ENCODE measurements at places on chromosomes 13 and 19.

DNA sequence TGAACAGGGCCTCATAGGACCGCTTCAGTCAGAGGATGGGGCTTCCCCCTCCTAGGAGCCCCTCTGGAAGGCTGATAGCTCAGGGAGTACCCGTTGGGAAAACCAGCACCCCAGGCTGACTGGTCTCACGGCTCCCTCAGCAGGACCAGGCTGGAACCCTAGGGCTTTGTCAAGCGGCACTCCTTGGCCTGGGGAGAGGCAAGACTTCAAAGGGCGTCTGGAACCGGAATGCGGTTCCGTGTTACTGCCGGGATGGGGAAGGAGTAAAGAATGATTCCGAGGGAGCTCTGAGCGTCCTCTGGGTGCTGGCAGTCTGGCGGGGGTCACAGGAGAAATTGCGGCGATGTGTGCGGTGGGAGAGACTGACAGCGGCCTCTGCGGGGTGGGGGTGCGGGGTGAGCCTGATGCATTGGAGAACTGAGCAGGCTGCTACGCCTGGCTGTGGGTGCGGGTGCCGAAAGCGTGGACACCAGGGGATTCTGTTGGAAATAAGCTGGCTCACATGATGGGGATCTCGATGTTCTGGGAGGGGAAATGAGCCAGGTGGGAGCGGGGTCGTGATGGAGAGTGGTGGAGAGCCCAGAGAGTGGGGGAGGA, 1.9 kb downstream of the COX6B2 start:
- no peak for DNase-seq

DNA sequence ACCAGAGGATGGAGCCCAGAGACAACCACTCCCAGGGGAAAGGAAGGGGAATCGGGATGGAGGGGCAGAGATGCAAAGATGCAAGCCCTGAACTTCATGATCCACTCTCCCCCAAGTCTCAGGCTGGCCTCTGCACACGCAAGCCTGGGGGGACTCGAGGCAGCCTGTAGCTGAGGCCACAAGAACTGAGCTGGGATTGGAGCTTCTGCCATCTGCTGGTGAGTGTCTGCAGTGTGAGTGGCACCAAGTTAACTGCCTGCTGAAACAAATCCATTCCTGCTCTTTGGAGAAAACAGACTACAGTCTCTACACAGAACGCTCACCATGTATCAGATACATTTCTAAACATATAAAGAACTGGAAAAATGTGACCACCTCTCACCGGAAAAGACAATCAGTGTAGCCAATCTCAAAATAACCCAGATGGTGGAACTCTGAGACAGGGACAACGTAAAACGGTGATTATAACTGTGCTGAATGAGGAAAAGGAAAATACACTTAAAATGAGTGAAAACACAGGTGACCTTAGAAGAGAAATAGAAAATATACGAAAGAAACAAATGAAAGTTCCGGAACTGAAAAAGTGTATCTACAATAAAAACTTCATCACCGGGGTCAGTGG, 62.1 kb downstream of the KLF2 start:
- peak; percentile 47 for DNase-seq

DNA sequence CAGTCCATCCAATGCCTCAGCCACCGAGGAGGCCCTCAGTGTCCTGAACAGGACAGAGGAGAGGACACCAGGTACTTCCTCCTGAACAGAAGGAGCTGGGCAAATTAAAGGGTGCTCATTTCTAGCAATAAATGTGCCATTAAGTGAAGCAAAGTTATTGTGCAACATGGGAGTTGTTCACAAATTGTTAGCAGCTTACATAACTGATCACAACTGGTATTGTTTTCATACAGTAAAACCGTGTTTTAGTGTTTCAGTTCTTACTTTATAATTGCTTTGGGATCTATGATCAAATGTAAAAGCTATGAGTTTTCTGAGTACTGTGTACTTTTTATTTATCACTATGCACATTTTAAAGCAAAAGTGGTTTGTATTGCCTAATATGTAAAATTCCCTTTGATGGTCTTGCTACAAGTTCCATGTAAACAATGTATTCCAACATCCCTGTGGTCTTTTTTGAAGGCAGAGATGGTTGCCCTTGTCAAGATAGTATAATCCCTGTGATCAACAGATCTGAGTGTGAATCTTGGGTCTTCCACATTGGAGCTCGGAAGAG, 263.1 kb downstream of the FGF14 start:
- no peak for DNase-seq

DNA sequence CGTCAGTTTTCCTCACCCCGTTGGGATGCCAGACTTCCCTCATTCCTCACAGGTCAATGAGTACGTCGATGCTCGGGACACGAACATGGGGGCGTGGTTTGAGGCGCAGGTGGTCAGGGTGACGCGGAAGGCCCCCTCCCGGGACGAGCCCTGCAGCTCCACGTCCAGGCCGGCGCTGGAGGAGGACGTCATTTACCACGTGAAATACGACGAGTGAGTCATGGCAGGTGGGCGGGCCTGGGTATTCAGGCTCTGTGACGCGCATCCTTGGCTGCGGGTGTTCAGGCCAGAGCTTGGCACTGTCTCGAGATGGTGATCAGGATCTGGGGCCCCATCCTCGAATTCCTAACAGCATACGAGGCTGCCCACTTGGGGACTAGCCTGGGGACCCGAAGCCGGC, 21.4 kb downstream of the UHRF1 start:
- DNase-seq = no peak

GRCh38 chr13:92913840-92914239, 312.8 kb upstream of the GPC6 start:
- DNase-seq = no peak

GRCh38 chr13:51213173-51213728, 8.9 kb upstream of the FAM124A start:
- DNase-seq = no peak

DNA sequence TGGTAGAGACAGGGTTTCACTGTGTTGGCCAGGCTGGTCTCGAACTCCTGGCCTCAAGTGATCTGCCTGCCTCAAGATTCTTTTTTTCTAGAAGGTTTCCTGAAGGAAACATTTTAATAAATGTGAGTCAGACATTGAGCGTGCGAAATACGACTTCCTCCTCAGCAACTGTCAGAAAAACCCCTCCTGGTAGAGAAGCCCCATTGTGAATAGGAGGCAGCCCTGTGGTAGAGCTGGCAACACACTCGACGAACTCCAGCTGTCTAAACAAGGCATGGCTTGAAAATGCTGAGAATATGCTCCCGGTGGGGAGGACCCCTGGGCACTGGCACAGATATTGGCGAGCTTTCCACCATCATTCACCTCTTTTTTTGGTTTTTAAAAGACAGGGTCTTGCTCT, 9.8 kb downstream of the ZNF333 start:
- DNase-seq = no peak

GRCh38 chr19:48110350-48110966, at the start of gene PLA2G4C:
Gene PLA2G4C, minus strand, starts transcription at chr19:48110817. Its CDS starts 4,288 bp downstream, at chr19:48106529.
- DNase-seq = peak; percentile 88

DNA sequence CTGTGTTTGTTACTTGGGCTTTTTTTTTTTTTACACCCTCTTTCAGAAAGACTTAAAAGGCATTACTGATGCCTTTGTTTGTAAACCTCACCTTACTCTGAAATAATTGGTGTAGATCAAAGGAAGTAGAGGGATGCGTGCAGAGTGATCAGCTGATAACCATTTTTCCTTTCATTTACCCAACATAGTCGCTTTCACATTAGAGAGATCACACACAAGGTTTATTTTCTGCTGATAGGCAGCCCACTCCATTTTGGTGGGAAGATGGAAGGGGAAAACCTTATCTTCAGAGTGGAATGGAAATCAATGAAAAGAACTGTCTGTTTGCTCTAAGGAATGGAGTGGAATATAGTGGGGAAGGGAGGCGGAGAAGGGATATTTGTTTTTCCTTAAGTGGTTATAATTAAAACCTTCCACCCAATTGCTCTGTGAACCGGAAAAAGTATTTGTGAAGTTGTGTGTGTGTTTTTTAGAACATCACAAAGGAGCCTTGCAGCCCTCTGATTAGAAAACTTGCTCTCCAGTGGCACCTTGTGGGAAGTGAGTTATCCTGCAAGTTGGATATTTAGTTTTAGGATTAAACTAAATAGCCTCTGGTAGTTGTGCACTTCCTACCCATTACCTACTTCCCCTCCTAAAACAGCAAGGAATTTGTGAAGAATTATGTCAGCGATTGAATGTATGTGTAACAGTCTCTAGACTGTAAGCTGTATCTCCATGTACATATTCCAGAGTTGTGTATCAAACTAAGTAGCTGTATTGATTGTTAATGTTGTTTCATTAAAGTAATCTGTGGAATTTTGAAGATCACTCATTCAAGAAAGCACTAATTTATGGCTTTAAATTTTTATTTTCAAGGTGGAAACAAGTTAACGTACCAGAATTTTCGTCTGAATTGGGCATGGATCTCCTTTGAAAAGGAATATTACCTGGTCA, 76.8 kb downstream of the FREM2 start:
- DNase-seq = no peak

GRCh38 chr13:59665184-59665583, 498.5 kb downstream of the DIAPH3 start:
- DNase-seq = no peak

GRCh38 chr13:101230271-101230890, 185.9 kb downstream of the NALCN start:
- no peak for DNase-seq

- DNase-seq = no peak
Observed at GRCh38 chr19:56765137-56765536, 75.4 kb downstream of the PEG3 start.
